ENCODE measurements at places on chromosomes 3 and 15.

DNA sequence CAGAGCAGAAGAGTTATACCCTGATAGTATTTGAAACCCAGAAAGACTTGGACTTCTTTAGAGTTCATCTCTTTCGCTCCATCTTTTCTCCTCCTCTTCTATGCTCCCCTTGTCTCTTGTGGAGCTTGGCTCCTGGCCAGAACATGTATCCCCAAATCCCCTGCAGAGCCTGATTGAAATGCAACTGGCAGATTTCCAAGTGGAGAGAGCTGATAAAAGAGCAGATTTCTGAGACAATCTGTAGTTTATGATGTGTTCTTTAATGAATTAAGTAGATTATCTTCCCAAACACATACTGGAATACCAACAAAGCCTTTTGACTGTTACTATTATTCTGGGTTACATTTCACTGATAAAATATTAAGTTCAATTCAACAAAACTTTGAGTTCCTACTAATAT is 33.4 kb downstream of the UNC13C start:
- DNase-seq: no peak

- DNase-seq: no peak
These were observed 231.2 kb downstream of the ATP8B4 start for GRCh38 chr15:49887659-49888322.

DNA sequence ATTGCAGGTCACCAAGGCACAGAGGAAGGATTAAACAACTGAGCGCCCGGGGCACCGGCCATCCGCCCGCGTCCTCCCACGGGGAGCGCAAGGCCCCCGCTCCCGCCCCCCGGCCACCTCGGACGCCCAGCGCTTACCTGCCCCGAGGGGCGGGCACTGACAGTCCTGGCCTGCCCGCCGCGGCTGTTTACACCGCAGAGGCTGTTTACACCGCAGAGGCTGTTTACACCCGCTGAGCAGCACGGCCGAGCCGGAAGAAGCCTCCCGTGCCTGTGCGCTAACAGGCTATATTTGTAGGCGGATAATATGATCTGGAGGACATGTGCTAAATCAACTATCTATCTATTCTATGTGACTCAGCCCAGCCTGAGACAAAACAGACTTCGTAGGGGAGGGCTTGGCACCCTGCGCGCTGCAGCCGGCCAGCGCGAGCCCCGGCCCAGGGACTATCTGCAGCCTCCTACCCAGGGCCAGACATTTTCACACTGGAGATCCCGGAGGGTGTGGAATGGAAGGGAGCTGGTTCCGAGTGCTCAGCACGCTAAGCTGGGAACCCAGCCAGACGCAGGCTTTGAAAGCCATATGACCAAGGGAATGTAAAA is at the start of gene LRRC2:
Gene LRRC2 (minus strand): TSS at position 263 of the 602 bp plus-strand sequence. CDS start 14,711 bp downstream, outside the sequence.
- DNase-seq: peak; percentile 19

DNA sequence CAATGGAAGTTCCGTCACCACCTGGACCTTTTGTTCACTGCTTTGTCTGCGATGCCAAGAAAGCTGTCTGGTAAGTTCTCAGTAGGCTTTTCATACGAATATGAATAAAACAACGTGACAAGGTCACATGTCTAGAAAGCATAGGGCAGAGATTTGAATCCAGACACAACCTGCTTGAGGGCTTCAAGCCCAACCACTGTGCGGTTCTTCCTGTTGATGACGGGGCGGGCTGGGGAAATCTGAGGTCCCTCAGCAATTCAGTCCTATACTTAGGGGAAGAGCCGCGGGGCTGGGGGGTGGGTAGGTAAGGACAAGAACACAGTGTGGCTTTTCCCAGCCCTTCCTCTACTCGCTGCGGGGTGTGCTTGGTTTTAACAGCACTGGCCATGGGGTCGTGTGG is 32.4 kb upstream of the SMAD3 start:
- DNase-seq: peak; percentile 41

- no peak for DNase-seq
These were observed 42.3 kb downstream of the CPN2 start for GRCh38 chr3:194308601-194309449.

- no peak for DNase-seq
These were observed 39.1 kb downstream of the HCN4 start for GRCh38 chr15:73329501-73330200.

DNA sequence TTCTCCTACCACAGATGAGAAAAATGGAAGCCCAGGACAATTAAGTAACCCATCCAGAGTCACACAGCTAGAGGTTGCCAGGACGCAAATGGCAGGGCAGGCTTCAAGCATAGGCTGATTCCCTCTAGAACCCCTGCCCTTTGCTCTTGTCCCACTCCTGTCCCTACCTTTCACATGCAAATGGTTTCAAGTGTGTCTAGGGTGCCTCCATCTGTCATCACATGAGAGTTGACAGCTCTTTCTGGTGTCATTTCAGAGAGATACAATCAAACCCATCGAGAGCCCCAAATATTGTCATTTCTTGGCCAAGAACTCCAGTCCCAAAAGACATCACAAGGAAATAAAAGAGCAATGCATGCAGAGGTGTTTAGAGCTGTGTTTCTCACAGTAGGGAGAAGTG is 23.7 kb downstream of the CCDC12 start:
- no peak for DNase-seq

GRCh38 chr15:98002866-98003265 is 42.4 kb downstream of the ARRDC4 start:
- no peak for DNase-seq

DNA sequence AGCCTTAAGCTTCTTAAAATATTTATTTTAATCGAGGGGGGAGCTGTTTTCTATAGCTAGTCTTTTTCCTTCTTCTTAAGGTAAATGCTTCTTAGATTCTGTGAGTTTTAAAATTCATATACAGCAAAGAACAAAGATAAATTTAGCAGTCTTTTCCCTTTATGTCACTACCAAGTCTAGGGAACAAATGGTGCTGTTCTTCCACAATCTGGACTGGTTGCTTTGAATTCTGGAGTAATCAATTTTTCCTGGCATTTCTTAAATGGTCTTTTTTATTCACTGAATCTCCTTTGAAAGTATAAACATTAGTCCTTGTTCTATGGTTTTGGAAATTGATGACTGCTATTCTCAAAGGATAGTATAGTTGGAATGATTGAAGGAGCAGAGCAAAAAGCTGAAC is 82.8 kb downstream of the CHL1 start:
- no peak for DNase-seq

Data from CD4-positive, alpha-beta T cell treated with Interleukin-17A for 1 hour (primary cell).